Activated naive CD8-positive, alpha-beta T cell treated with anti-CD3 and anti-CD28 coated beads, Interleukin-2, amount 10 ng/mL, durations not matched to agents 7 days and 5 days (primary cell): ENCODE measurements at places on chromosomes 1 and 21. TPM values are rescaled to one million over a fixed set of nuclear protein-coding genes. Genes with fewer than 3 reads are reported as not detected.

Gene ETNK2
- total RNA-seq, result 0.75 TPM

DNA sequence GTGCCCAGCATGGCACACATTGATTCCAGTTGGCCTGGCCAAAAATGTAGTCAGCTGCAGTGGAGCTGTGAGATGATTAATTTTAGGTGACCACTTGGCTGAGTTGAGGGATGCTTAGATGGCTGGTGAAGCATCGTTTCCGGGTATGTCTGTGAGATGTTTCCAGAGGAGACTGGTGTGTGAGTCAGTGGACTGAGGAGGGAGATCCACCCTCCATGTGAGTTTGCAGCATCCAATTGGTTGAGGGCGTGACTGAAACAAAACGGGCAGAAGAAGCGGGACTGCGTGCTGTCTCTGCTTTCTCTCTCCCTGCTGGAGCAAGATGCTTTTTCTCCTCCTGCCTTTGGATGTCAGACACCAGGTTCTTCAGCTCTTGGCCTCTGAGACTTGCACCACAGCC lies 68.2 kb upstream of the DSCAM start:
- no peaks in the 10 kb centered on the region for H3K4me1 ChIP-seq
- no peaks in the 10 kb centered on the region for H3K27me3 ChIP-seq
- DNase-seq, result no peak
- H3K36me3 ChIP-seq, result no peaks in the 10 kb centered on the region
- H3K27ac ChIP-seq, result no peak overlapping the region
- no peak overlapping the region for H3K4me3 ChIP-seq

GRCh38 chr1:21537511-21537931 lies 28.3 kb downstream of the ALPL start:
- peaks cover 26% of the 10 kb centered on the region for H3K27me3 ChIP-seq
- H3K27ac ChIP-seq, result no peak overlapping the region
- DNase-seq, result no peak
- no peaks in the 10 kb centered on the region for H3K36me3 ChIP-seq
- H3K4me1 ChIP-seq, result no peaks in the 10 kb centered on the region

DNA sequence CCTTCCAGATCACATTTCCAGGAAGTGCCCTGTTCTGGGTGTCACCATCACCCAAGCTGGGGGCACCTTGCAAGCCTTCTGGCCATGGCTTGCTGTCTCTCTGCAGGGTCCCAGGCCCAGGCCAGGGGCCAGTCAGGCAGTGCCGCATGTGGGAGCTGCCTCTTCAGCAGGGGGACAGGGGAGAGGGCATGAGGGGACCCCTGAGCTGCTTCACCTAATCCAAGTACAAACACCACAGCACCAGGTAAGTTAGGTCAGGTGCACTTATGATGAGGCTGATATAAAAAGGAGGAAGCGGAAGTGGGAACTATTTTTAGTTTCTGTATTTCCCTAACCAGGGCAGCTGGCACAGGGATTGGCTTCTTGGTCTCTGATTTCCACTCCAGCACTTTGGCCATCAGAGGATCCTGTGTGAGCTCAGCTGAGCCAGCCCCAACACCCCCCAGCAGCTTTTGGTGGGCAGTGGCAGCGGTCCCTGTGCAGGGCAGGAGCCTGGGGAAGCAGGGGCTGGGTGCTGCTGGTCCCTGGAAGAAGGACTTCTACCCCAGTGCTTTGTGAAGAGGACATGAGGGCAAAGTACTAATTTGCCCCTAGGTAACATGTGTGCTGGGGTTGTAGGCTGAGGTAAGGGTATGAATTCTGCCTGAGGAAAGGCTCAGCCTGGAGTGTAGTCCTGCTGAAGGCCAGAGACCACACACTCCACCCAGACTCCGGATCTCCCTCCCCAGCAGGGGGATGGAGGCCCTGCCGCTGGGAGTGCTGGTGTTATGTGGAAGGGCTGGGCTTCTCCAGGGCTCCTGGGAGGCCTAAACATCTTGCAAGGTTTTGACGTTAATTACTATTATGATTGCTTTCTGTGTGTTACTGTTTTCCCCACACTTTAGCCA lies 3.3 kb upstream of the PCBP3 start:
- no peak for DNase-seq
- H3K36me3 ChIP-seq, result no peaks in the 10 kb centered on the region
- no peak overlapping the region for H3K27ac ChIP-seq
- H3K4me3 ChIP-seq, result no peak overlapping the region

- H3K4me1 ChIP-seq, result no peaks in the 10 kb centered on the region
- no peak overlapping the region for H3K4me3 ChIP-seq
- no peaks in the 10 kb centered on the region for H3K36me3 ChIP-seq
- peaks cover 1% of the 10 kb centered on the region for H3K27me3 ChIP-seq
- no peak for DNase-seq
Observed at GRCh38 chr1:86594284-86594770, 47.4 kb downstream of the CLCA4 start.

GRCh38 chr1:94260635-94261387 lies 23.4 kb upstream of the ARHGAP29 start:
- no peak overlapping the region for H3K4me3 ChIP-seq
- H3K27ac ChIP-seq, result no peak overlapping the region
- H3K36me3 ChIP-seq, result no peaks in the 10 kb centered on the region
- DNase-seq, result no peak

DNA sequence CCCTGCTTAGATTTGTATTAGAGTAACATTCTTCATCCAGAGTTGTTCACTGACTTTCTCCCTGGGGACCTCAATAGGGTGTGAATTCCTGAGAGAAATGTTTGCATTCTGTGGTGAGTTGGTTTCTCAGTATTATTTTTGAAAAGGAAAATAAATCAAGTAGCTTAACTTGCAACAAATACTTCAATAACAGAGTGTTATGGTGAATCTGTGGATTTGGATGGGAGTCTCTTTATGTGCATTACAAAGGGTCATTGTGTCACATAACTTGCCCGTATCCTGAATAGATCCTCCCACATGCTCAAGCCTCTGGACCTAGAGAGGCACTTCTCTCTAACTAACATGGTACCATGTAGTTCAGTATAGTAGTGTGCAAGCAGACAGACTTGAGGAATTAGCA lies 68.4 kb upstream of the IPO9 start:
- peaks cover 8% of the 10 kb centered on the region for H3K4me1 ChIP-seq
- DNase-seq, result no peak
- no peak overlapping the region for H3K4me3 ChIP-seq
- H3K27me3 ChIP-seq, result peaks cover 7% of the 10 kb centered on the region
- no peak overlapping the region for H3K27ac ChIP-seq
